ENCODE measurements at places on chromosomes 7 and 10. TPM values are rescaled to one million over a fixed set of nuclear protein-coding genes. Genes with fewer than 3 reads are reported as not detected.

- H3K36me3 ChIP-seq = no peaks in the 10 kb centered on the region
- H3K27me3 ChIP-seq = peaks cover 3% of the 10 kb centered on the region
- H3K4me1 ChIP-seq = peaks cover 4% of the 10 kb centered on the region
- no peak overlapping the region for H3K4me3 ChIP-seq
- H3K27ac ChIP-seq = no peak overlapping the region
Measured at GRCh38 chr10:33237736-33238624, 96.5 kb downstream of the NRP1 start.

- H3K4me1 ChIP-seq = peaks cover 3% of the 10 kb centered on the region
- H3K27me3 ChIP-seq = no peaks in the 10 kb centered on the region
- no peak for DNase-seq
- H3K27ac ChIP-seq = peak overlapping the region; percentile 43
- no peak overlapping the region for H3K4me3 ChIP-seq
- peaks cover 4% of the 10 kb centered on the region for H3K36me3 ChIP-seq
Measured at GRCh38 chr7:36526863-36527548, 137.3 kb downstream of the ANLN start.

DNA sequence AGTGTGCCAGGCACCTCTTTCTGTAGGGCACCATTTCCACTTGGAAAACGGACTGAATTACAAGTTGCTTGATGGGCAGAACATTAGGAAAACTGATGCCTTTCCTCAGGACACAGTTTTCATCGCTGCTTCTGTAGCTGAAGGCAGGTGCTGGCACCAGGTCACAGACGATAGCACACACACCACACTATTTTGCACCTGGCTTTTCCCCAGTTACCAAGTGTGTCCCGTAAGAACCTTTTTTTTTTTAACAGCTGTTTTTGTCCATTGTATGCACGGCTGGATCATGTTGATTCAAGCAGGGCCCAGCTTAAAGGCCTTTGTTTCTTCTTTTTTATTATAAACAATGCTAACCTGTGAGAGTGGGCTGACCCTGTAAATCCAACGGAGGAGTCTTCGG lies 1.3 kb upstream of the GET4 start:
- H3K4me1 ChIP-seq = peaks cover 25% of the 10 kb centered on the region
- H3K27me3 ChIP-seq = no peaks in the 10 kb centered on the region

Gene MAGI2
- not detected for polyA plus RNA-seq

DNA sequence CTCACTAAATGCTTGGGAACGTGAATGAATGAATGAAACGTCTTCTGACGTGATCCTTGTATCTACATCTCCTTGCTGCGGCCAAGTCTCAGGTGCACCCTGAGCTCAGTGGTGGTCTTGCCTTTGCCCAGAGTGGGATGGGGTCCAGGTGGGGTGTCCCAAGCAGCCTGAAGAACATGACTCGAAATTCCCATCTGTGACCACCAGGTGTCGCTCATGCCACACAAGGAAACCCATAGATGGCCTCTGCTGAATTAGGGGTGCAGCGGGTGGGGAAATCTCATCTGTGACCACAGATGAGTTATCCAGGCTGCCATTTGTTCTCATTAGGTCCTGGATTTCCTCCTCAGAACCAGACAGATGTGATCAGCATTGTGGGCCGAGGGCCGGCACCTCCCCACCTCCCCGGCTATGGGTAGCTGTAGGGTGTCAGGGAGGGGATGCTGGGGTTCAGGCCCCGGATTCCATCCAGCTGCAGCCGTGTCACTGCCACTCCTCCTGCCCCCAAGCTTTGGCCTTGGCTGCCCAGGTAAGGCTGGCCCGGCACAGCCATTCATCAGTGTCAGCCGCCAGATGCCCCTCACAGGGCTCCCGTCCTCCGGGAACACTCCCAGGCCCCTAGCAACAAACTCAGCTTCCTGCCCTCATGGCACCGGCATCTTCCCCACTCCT lies 21.0 kb upstream of the GNA12 start:
- H3K36me3 ChIP-seq = no peaks in the 10 kb centered on the region
- H3K27ac ChIP-seq = peak overlapping the region; percentile 86
- peaks cover 43% of the 10 kb centered on the region for H3K4me1 ChIP-seq
- peak; percentile 54 for DNase-seq
- H3K27me3 ChIP-seq = no peaks in the 10 kb centered on the region

Gene ITIH5
- not detected for polyA plus RNA-seq

DNA sequence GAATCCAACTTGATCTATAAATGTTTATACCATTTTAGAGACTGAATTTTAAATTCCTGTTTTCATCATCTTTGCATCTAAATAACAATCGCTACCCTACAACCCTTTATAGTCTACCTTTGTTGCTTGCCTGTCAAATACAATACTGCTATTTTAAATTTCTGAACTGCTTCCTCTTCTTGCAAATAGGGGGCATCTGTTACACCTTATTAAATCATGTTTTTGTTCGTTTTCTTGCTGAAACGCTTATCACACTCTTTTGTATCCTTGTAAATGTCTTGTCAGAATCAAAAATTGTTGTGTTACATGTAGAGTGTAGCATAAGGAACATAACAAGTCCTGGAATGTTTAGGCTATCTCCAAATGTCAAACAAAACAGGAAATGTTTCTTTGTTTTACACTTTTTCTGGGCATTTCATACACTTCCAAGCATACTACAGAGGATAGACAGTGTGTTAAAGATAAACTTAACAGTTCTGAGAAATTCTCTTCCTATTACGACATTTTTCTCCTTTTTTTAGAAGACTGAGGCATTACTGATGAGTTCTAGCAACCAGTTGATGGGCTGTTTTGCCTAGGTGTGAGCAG lies 281.3 kb downstream of the GPR158 start:
- H3K36me3 ChIP-seq = no peaks in the 10 kb centered on the region
- no peaks in the 10 kb centered on the region for H3K27me3 ChIP-seq
- H3K4me1 ChIP-seq = no peaks in the 10 kb centered on the region
- no peak for DNase-seq
- H3K4me3 ChIP-seq = no peak overlapping the region

GRCh38 chr10:119807960-119808697 lies 64.5 kb downstream of the MCMBP start:
- H3K27me3 ChIP-seq = no peaks in the 10 kb centered on the region
- H3K4me3 ChIP-seq = no peak overlapping the region
- no peak for DNase-seq
- no peak overlapping the region for H3K27ac ChIP-seq
- no peaks in the 10 kb centered on the region for H3K36me3 ChIP-seq
- H3K4me1 ChIP-seq = no peaks in the 10 kb centered on the region

Gene NPC1L1
- polyA plus RNA-seq = not detected

Gene MEIG1
- polyA plus RNA-seq = 0.55 TPM

DNA sequence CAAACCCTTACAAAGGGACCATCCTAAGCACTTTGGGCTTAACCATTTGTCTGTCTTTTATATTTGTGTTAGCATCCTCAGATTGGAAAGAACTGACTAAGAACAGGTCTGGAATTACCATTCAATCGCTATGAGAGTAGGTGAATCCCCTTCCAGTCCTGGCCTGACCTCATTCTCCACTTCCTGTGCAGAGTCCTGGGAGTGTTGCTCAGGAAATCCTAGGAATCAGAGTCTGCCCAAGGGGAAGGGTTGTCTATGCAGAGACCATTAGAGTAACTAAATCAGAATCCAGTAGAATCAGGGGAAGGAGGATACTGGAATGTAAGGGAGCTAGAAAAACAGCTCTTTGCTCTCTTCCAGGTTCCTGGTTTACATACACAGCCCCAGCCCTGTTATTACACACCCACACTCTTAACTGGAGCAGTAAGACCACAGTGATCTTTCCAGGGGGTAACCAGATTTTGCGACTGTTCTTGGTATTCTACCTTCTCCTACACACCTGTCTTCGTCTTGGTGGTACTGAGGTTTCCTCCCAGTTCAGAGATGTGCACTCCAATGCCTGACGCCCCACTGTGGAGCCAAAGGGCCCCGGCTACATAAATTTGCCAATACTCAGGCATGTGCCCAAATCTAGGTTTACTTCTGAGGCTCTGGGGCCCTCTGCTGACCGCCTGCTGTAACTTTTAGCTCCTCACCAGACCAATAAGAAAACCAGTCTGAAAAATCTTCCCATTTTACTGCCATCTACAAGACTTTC lies 103.7 kb downstream of the RNF216 start:
- peaks cover 67% of the 10 kb centered on the region for H3K4me1 ChIP-seq
- no peaks in the 10 kb centered on the region for H3K27me3 ChIP-seq
- H3K36me3 ChIP-seq = no peaks in the 10 kb centered on the region
- peak overlapping the region; percentile 51 for H3K27ac ChIP-seq
- peak; percentile 48 for DNase-seq

GRCh38 chr10:120456626-120457430 lies at the start of gene PLPP4:
PLPP4 (plus strand) TSS chr10:120457227; CDS start chr10:120457306, 79 bp downstream.
- no peaks in the 10 kb centered on the region for H3K36me3 ChIP-seq
- no peak within 1 kb of the TSS for H3K27ac ChIP-seq
- H3K27me3 ChIP-seq = peaks cover 19% of the 10 kb centered on the region
- no peak for DNase-seq

Gene EPDR1
- polyA plus RNA-seq = 2.2 TPM

Gene GCK
- 4.8 TPM for polyA plus RNA-seq

DNA sequence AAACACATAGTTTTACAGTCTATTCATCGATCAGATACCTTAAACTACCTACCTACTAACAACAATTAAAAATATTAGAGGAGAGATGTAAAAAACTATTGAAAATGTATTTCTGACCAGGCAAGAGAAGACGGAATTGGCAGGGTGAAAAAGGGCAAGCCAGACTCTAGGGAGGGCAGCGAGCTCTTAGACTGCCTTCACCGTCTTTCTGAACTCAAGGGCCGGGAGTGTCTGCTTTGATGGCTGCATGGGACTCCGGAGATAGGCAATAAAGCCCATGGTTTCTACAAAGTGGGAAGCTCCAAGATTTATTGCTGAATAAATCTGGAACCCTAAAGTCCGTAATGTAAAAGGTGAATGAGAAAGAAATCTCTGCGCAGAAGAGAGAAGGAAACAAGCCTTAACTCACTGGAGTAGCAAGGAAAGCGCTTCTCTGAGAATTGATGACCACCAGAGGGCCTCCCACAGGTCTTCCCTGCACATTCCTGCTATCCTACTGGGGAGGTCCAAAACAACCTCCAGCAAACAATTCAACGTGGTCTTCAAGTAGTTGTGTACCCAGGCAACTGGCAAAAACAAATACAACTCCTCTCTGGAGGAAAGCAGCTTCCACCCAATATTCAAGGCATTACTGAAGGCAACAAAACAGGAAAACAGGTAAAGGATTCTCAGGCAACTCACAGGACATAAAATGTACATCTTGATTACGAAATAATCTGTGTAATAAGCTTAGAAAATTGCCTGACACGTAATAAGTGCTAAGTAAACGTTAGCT lies 181.3 kb downstream of the SDK1 start:
- peak overlapping the region; percentile 52 for H3K27ac ChIP-seq
- H3K4me1 ChIP-seq = no peaks in the 10 kb centered on the region
- no peaks in the 10 kb centered on the region for H3K27me3 ChIP-seq
- DNase-seq = no peak

DNA sequence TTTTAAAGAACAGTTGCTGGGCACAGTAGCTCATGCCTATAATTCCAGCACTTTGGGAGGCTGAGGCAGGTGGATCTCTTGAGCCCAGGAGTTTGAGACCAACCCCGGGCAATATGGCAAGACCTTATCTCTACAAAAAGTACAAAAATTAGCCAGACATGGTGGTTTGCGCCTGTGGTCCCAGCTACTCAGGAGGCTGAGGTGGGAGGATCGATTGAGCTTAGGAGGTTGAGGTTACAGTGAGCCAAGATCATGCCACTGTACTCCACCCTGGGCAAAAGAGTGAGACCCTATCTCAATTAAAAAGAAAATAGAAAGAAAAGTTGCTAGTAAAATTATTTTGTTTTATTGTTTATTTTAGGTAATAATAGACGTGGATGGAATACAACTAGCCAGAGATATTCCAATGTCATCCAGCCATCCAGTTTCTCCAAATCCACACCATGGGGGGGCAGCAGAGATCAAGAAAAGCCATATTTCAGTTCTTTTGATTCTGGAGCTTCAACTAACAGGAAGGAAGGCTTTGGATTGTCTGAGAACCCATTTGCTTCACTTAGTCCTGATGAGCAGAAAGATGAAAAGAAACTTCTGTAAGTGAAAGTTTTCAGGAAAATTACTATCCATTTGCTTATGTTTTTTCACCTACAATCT lies 3.0 kb downstream of the NUP42 start:
- no peaks in the 10 kb centered on the region for H3K27me3 ChIP-seq
- no peak overlapping the region for H3K4me3 ChIP-seq
- no peak overlapping the region for H3K27ac ChIP-seq
- peaks cover 9% of the 10 kb centered on the region for H3K4me1 ChIP-seq

DNA sequence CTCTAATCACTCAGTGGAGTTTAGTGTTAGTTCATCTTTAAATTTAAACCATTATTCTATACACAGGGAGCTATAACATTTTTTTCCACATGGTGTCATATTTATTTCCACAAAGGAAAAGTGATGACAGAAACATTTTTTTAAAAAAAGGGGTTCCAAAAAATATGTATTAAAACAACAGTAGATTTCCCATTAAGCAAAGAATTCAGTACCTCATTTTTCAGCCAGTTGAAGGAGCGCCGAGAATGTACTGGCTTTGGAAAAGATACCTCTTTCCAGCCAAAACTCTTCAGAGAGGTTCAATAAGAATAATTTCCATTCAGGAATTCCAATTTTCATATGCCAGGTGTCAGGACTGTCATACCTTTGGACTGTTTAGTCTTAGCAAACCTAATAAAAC lies 250.5 kb upstream of the MEOX2 start:
- H3K4me1 ChIP-seq = no peaks in the 10 kb centered on the region
- DNase-seq = no peak
- H3K4me3 ChIP-seq = no peak overlapping the region
- no peak overlapping the region for H3K27ac ChIP-seq
- no peaks in the 10 kb centered on the region for H3K27me3 ChIP-seq
- H3K36me3 ChIP-seq = no peaks in the 10 kb centered on the region

- no peak overlapping the region for H3K27ac ChIP-seq
- no peaks in the 10 kb centered on the region for H3K27me3 ChIP-seq
- no peak for DNase-seq
- H3K4me1 ChIP-seq = no peaks in the 10 kb centered on the region
- H3K36me3 ChIP-seq = no peaks in the 10 kb centered on the region
- H3K4me3 ChIP-seq = no peak overlapping the region
Measured at GRCh38 chr10:43196131-43196980, 58.1 kb downstream of the CSGALNACT2 start.

- no peak overlapping the region for H3K4me3 ChIP-seq
- H3K27ac ChIP-seq = no peak overlapping the region
- H3K36me3 ChIP-seq = no peaks in the 10 kb centered on the region
- peak; percentile 15 for DNase-seq
Measured at GRCh38 chr7:44291066-44291732, 34.2 kb downstream of the CAMK2B start.

GRCh38 chr10:34109952-34110702 lies 705.0 kb downstream of the PARD3 start:
- H3K27ac ChIP-seq = no peak overlapping the region
- no peak for DNase-seq
- H3K36me3 ChIP-seq = no peaks in the 10 kb centered on the region
- H3K4me3 ChIP-seq = no peak overlapping the region

Gene NAT16
- polyA plus RNA-seq = not detected

DNA sequence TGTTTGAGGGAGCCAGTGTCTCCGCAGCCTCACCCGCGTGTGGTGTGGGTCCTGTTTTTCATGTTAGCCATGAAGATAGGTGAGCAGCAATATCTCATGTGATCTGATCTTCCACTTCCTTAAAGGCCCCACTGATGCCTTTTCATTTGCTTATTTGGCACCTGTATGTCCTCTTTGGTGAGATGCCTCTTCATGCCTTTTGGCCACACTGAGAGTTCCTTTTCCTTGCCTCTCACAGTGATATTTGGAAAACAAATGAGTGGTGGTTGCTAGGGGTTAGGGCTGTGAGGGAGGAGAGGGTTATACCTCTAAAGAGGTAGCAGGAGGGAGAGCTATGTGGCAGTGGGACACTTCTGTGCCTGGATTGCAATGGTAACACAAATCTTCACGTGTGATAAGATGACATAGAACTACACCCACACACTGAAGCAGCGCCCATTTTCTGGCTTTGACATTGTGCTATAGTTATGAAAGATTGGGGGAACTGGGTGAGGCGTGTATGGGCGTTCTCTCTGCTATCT lies 90.4 kb upstream of the TNS3 start:
- H3K4me1 ChIP-seq = no peaks in the 10 kb centered on the region
- no peak overlapping the region for H3K27ac ChIP-seq
- H3K36me3 ChIP-seq = no peaks in the 10 kb centered on the region
- H3K4me3 ChIP-seq = no peak overlapping the region
